Left lobe of liver (tissue), 2 donors: ENCODE measurements at places on chromosomes 7 and 10.

- no peak for DNase-seq
These were observed 520 bp upstream of the MICU1 start for GRCh38 chr10:72626444-72626754.

DNA sequence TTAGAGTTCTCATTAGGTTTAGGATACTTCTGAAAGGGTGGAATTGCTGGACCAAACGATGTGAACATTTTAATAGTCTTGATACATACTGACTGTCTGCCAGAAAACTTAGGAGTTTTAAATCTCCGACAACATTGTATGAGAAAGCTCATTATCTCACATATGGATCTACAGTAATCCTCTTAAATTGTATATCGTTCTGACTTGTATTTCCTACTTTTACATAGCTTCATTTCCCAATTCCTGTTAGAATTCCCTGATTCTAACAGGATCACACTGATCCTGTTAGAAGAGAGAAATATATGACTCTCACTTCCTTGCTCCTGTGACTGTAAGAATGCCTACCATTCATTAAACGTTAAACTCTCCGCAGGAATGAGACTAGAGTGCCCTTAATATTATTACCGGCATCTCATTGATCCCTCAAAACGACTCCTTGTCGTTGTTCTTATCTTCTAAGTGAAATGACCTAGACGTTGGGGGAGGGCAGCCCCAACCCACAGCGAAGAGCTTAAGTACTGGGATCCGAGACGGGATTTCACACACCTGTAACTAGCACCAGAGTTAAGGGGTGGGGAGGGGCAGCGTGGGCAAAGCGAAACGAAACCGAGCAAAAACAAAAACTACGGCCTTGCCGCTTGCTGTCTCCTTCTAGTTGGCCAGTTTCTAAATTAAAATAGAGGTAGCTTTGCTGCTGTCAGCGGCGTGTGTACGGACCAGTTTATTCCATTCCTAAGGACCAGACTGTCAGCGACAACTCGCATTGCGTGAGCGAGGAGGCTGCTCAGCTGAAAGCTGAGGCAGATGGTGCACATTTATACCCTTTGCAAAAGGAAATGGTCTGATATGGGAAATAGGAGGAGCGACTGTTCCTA is 678 bp upstream of the TMEM106B start:
- DNase-seq: no peak

DNA sequence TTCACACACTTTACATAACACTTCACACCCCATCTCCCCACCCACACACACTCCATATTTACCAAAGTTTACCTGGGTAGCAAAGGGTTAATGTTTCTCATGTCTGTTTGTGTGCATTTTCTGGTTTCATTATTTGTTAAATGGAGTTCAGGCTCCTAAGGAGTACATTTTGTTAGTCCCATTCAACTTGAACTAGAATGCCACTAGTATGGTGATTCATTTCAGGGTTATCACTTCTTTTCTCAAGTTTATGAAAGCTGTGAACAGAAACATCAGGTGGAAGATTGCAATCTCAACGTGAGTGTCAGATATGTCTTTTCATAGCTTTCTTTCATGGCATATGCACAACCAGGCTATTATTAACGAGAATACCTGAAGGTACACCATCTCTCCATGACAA is 1027.5 kb downstream of the GATA3 start:
- no peak for DNase-seq

- no peak for DNase-seq
These were observed 398.4 kb downstream of the DGKB start for GRCh38 chr7:14504134-14504533.

DNA sequence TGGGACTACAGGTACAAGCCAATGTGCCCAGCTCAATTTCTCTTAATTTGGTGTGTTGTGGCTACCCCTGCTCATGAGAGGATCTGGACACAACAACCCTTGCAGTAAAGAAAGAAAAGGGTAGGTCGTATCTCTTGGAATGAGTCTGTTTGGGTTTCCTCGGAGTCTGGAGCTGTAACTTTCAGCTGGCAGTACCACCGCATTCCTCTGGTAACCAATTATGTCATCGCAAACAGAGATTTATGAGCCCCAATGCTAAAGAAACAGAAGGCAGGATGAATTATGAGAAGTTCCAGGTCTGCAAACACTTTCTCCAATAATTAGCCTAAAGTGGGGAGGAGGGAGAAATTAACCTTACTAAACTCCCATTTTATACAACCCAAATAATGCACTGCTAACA is 186.6 kb upstream of the NRP1 start:
- DNase-seq: no peak

DNA sequence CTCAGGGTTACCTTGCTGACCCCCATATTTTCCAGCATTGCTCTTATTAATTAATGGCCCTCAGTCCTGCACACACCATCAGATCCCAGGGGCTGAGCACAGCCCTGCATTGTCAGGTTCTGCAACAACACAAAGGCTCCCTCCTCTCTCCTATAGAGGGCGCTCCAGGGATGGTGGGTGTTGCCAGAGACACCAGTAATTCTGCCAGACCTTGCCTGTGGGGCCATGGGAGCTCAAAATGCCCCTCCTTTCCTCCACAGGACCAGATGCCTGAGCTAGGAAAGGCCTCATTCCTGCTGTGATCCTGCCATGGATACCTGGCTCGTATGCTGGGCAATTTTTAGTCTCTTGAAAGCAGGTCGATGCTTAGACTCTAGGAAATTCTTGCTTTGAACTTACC is 42.8 kb upstream of the PRSS58 start:
- DNase-seq: no peak

- no peak for DNase-seq
These were observed 6.8 kb upstream of the TFEC start for GRCh38 chr7:116037401-116037800.

GRCh38 chr7:114269714-114270113 is 144.9 kb upstream of the FOXP2 start:
- no peak for DNase-seq

DNA sequence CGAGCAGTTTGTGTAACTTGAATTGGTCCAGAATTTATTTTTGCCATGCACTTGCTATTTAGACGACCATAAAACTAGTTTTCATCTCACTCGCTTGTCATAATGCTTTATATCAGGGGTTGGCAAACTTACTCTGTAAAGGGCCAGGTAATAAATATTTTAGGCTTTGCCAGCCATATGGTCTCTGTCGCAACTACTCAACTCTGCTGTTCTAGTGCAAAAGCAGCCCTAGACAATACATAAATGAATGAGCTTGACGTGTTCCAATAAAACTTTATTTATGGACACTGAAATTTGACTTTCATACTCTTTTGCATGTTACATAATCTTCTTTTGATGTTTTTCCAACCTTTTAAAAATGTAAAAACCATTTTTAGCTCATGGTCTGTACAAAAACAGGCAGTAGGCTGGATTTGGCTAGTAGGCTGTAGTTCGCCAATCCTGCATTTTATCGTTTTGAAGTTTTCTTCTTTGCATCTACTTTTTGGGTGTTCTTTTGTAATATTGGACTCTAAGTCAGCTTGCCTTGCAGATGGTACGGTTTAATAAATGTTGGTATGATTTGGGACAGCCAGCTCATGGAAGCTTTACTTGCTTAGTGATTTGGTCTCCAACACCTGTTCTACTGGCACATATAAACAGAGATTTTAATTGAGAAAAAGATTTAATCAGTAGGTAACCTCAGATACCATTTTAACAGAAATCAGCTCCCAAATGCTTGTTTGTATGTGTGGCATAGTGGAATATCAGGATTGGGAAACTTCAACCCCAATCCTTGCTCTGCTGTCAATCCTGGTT is 25.6 kb downstream of the SND1 start:
- no peak for DNase-seq

- DNase-seq: no peak
These were observed 162.6 kb downstream of the SGMS1 start for GRCh38 chr10:50461123-50461522.

GRCh38 chr10:124035928-124036558 is 57.4 kb downstream of the CHST15 start:
- no peak for DNase-seq

- DNase-seq: no peak
These were observed 315.8 kb upstream of the ZNF32 start for GRCh38 chr10:43964486-43964885.

GRCh38 chr7:143229054-143229790 is 7.4 kb downstream of the TAS2R40 start:
- no peak for DNase-seq

- DNase-seq: no peak
These were observed 20.7 kb downstream of the PLPP4 start for GRCh38 chr10:120477743-120478141.

DNA sequence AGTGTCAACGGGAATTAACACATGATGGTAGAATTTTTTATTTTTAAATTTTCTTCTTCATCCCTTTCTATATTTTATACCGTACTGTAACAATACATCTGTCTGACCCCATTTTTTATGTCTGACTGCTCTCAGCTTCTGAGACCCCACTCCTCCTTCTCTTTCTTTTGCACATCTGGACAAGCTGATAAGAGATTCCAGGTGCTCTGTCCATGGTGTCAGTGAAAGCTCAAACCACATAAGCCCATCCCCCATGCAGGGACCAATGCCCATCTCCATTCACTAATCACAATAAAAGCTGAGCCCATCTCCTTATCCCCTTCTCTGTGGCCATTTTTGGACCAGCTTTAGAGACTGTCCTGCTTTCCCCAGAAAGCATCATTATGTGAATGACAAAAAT is 8.7 kb downstream of the GSDME start:
- DNase-seq: no peak

GRCh38 chr7:138000081-138000701 is 1.7 kb downstream of the CREB3L2 start:
- peak; percentile 55 for DNase-seq

GRCh38 chr10:110762849-110763211 is 108.9 kb upstream of the PDCD4 start:
- DNase-seq: no peak

DNA sequence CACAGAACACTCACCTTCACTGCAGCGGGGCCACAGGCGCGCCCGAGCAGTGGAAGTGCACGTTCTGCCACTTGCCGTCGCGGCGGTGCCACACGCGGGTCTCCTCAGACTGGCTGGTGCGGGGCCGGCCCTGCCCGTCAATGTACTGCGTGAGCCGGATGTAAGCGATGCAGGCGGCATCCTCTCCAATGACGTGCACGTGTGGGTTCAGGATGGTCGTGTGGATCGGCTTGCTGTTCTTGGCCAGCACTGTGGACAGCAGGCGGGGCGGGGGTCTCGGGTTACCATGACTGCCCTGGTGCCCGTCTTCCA is 19.2 kb downstream of the YKT6 start:
- DNase-seq: no peak

GRCh38 chr7:36723951-36724664 is at the start of gene AOAH:
Gene AOAH (minus strand): TSS chr7:36724494. CDS start chr7:36724148, 346 bp downstream.
- DNase-seq: no peak

DNA sequence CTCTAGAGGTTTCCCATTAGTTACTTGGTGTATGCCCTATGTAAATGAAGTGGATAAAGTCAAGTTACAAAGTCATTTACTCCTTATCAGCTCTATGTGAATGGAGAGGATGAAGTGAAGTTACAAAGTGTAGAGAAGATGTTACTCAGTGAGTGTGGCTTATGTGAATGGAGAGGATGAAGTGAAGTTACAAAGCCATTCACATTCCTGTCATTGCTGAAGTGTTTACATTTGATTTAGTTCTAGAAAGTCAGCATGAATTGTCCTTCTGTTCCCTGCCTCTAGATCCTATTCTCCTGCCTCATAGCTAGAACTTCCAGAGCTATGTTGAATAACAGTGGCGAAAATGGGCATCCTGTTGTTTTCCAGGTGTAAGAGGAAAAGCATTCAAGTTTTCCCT is 880.1 kb downstream of the DNAJB9 start:
- DNase-seq: no peak

- DNase-seq: no peak
These were observed 35.0 kb downstream of the NRF1 start for GRCh38 chr7:129646369-129647021.

DNA sequence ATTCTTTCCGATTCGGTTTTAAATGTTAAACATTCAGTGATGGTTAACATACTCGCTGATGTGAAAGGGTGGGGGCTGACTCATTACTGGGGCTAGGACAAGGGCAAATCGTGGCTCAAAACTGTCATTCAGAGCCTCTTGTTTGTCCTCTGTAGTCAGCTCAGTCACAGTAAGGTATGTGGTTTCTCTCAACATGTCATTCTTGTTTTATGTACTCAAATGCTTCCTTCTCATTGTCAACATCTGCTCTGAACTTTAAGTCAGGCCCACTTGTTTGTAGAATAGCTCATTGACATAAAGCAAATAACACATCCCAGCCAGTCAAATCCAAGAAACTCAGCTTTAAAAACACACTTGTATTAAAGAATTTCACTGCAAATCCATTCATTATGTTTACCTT is 7.3 kb downstream of the SLC16A9 start:
- DNase-seq: no peak

DNA sequence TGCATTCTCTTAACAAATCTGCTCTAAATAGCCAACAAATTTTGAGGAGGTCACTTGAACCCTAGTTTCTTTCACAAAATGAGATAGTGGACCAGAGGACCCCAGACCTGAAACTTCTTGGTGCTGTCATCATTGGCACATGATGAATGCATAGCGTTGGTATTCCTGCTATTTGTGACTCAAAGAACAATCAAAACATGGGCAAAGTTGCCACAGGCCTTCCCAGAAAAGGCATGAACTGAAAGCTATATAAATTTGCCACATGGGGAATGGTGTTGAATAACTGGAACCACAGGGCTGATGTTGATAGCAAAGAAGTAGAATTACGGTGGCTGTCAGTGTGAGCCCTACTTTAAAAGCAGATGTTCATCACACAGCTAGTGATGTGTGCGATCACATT is 219.9 kb upstream of the KMT2E start:
- DNase-seq: no peak

GRCh38 chr7:93219868-93220267 is 6.4 kb downstream of the HEPACAM2 start:
- no peak for DNase-seq

GRCh38 chr7:131544449-131545301 is 11.8 kb downstream of the PODXL start:
- DNase-seq: no peak

DNA sequence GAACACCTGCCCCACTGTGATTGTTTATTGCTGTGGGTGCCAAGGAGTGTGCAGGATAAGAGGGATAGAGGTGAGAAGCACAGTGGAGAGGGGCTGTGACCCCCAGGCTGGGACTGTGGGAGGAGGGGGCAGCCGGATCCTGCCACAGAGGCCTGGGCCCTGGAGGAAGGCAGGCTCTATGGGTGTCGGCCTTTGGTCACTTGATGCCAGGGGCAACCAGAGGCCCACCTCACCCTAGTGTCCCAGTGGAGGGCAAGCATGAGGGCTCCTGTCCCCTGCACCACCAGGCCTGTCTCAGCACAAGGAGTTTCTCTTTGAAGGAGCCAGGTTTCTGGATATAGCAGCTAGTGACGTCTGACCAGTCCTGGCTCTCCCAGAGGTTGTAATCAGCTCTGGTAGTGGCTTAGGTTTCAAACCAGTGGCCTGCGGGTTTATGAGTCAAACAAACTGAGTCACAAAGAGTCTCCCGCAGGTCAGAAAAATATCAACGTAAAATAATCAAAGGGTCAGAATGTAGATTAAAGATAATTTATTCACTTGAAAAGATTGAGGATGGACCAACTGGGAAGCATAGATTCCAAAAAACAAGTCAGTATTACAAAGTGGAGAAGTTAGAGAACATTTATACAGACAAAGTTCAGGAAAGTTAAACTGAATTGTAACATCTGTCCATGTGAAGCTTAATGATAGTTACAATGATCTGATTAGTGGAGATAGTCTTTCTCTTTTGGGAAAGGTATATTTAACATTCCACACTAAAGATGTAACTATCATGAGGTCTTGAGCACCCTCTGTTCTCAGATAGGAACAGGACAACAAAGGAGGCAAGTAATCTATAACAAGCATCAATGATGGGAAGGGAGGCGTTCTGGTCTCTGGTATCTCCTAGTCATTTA is 37.2 kb upstream of the ZNF488 start:
- DNase-seq: no peak
